Naive thymus-derived CD8-positive, alpha-beta T cell (primary cell): ENCODE measurements at places on chromosomes 13 and 19.

DNA sequence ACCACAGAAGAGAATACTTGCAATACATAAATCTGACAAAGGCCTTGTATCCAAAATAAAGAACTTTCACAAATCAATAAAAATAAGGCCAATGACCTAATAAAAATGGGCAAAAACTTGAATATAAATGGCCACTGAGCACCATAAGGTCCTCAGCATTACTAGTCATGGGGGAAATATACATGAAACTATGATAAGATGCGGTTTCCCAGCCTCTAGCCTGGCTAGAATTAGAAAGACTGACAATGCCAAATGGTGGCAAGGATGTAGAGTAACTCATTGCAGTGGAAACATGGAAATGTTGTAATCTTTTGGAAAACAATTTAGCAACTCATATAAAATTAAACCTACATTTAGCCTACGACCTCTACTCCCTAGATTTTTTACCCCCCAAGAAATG, 227.1 kb downstream of the GGACT start:
- no peak for DNase-seq

GRCh38 chr13:39044536-39044935, 6.3 kb downstream of the NHLRC3 start:
- DNase-seq, result no peak

DNA sequence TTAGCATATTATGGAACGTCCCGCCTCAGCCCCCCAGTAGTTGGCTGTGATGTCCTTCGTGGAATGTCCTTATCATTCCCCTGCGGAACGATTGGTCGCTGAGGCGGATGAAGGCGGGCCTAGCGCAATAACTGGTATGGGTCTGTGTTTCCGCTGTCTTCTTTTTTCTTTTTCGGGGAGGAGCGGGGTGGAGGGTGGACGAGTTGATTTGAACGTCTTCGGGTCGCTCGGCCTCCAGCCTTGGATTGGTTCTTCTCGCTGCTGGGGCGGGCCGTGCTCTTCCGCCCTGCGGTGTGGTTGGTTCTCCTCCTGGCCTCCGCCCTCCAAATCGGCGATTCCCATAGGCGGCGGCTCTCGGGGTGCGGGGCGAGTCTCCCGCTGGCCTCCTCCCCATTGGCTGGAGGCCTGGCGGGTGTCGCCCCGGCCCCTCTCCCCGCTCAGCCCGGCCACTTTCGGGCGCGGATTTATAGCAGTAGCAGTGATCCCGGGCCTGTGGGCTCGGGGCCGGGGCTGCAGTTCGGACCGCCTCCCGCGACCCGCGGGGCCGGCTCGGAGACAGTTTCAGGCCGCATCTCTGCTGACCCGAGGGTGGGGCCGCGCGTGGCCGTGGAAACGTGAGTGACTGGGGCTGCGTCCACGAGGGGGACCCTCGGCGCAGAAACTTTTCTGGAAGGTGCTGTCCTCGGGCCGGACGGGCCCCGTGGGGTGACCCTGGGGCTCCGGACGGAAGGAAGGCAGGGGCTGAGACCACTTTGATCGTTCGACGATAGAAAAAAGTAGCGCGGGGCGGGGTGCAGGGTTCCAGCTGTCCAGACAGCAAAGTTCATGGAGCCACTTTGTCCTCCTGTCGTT, 2.1 kb downstream of the ING1 start:
- DNase-seq, result peak; percentile 91

DNA sequence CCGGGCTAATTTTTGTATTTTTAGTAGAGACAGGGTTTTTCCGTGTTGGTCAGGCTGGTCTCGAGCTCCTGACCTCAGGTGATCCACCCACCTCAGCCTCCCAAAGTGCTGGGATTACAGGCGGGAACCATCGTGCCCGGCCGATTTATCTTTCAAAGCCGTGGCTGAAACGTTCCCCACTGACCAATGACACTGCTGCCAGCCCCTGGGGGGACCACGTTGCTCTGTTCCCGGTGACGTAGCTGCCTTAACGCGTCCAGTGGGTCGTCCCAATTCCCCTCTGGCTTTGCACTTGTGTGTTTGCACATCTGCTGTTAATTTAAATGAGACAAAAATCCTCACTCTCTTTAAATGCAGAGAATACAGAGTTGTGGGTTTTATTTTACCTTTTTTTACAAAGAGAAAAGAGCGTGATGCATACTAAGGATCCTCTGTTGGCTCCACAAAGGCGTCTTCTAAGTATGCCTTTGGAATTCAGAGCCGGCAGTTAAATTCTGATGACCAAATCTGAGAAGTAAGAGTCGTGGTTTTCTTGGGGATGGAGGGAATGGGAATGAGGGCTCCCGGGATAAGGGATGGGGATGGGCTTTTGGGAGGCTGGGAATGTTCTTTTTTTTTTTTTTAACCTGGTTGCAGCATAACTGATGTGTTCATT, 18.6 kb upstream of the LMTK3 start:
- DNase-seq, result no peak

DNA sequence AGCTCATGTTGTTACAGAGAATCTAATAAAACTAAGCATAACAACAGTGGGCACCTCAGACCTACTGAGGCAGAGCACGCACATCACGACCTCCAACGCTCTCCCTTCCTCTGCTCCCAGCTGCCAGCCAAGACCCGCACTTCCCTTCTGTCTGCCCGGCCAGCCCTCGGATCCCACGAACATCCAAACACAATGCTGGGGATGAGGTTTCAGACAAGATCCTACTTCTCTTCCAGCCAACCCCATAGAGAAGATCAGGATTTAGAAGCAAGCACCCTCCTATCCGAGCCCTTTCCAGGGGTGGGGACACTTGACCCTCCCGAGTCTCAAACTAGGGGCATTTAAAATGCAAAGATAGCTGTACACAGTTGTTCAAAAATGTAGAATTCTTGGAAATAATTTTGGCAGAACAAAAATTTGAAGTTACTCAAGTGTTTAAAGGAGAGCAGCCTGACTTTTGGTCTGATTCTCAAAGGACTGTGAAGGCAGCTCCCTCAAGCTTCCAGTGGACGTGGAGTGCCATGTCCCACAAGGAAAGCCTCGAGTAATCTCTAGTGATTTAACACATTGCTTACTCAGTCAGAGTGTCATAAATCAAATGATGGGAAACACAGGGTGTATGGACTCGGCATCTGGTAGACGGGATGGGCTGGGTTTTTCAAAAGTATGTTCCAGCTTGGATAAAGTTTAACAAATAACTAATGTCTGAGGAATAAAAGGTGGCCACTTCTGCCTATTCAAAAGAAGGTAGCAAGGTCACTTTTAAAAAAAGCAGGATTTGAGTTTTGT, 32.8 kb downstream of the ANKRD10 start:
- DNase-seq, result no peak

DNA sequence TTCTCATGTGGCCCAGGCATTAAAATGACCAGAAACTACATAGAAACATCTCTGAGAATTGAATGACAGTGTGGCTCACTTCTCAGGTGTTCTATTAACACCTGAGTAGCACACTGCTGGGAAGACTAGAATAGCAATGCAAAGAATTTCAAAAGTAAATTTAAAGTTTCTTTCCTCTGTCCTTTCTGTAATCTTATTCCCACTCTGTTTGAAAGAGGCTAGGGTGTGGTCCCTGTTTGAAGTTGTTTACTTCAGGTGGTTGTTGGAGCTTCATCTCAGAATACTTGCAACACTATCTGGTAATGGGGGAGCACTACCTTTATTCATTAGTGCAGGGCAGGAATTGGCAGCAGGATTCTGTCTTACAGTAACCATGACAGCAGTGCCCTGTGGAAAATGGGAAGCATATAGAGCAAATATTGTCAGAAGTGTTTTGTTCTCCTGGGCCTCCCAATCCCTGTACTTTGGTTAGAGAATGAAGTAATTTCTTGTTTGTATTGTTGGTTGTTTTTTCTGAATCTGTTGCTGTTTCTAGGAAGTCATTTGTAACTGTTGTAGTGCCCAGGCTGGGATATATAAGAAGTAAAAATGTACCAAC, 1210.2 kb upstream of the ATXN8OS start:
- no peak for DNase-seq

DNA sequence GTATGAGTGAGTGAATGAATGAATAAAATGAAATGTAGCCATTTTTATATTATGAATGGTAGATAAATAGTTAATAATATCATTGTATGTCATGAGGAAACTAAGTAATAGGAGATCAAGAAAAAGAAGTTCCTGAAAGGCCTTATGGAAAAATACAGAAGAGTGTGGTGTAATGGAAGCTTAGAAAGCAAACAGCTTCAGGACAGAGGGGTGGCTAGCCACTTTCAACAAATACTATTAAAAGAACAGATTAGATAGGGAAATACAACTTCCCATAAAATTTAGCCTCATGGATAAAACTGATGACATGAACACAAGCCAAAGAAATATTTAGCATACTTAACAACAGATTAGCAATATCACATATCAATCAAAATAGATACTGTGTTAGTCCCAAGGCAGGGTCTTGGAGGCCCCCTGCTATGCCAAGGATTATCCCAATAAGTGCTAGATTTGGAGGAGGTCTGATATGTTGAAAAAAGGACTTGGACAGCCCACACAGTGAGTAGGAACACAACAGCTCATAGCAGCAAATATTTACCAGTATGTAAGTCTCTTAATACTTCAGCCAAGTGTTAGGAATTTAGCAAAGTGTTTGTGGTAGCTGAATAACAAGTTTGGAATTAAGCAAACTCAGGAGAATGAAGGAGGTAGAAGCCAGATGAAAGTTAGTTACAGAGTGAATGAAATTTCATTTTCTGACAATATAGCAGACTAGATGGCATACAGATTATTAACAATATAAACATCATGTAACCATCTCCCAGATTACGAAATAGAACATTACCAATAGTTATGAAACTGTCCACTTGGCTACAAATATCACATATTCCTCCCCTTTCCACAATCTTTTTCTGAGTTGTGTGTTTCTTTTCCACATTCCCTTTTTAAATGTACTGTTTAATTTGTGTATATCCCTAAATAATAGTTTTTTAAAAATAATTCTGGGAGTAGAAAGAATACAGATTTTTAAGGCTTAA, 1632.0 kb downstream of the PCDH9 start:
- DNase-seq, result no peak

DNA sequence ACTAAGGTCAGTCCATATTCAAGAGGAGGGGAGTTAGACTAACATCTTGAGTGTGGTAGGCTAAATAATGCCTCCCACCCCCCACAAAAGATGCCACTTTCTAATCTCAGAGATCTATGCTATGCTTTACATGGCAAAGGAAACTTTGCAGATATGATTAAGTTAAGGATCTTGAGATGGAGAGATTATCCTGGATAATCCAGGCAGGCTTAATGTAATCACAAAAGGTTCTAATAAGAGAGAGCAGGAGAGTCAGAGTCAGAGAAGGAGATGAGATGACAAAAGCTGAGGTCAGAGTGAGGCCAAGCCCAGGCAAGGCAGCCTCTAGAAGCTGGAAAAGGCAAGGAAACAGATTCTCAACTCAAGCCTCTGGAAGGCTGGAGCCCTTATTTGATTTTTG, 1011.6 kb downstream of the PCDH9 start:
- no peak for DNase-seq

DNA sequence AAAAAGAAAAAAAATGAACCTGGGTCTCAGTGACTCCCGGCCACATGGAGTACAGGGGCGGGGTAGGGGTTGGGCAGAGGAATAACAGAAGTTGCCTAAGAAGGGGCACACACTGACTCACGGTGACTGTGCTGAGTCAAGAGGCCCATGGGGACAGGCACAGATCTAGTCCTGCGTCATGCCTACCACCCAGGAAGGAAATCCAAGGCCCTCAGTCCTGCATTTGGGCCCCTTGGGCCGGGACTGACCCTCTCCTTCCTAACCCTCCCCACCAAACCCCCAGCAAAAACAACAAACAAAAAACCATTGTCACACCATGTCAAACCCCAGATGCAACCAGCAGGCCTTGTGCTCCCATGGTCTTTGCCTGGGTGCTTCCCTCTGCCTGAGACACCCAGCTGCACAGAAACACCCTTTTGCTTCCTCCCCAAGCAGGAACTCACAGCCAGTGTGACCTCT, 9.6 kb upstream of the NOTCH3 start:
- DNase-seq, result no peak

- no peak for DNase-seq
Measured at GRCh38 chr13:99007414-99007986, 29.6 kb upstream of the DOCK9 start.

DNA sequence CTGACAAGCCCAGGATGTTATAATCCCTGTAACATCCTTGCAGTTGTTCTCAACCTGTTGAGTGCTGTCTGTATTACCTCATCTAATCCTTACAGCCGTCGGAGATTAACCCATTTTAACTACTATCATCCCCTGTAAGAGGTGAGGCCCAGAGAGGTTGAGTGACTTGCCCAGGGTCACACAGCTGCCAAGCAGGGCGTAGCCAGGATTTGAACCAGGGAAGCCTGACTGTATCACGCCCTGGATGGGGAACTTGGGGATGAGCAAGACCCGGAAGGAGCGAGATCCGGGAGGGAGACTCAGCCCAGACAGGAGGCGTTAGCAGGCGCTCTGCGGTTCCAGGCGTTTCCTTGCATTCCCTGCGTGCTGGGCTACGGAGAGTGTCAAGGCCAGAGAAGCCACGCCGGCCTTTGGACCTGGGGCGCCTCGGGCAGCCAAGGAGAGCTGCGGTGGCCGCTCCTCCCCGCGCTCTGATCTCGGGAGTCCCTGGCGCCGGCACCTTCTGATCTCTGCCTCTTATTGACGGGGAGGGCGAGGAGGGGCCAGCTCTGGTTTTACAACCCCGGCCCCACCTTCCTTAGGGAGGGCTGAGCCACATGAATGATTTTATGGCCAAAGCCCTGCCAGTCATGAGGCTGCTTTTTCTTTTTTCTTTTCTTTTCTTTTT, 6.2 kb downstream of the SULT2B1 start:
- DNase-seq, result no peak

- peak; percentile 53 for DNase-seq
Measured at GRCh38 chr19:5170329-5170745, 170.3 kb downstream of the PTPRS start.

- DNase-seq, result peak; percentile 57
Measured at GRCh38 chr19:6516018-6516658, 14.0 kb upstream of the TUBB4A start.

DNA sequence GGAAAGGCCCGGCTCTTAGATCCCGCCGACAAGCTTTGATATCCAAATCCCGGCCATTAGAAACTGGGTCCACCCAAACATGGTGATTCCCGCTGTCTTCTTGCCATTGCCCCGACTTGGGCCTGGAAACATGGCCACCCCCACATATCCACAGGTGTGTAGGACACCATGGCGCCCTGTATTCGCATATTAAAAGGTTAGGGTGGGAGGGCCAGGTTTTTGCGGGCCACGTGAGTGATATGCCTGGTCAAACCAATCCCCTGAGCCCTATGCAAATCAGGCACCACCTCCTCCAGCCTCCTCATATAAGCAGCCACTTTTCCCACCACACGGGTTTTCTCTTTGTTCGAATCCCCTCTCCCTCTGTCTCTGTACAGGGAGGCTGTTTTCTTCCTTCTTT, 766.4 kb downstream of the UQCRFS1 start:
- no peak for DNase-seq

GRCh38 chr19:16660763-16661479, at the start of gene TMEM38A:
Gene TMEM38A, plus strand, starts transcription at chr19:16661139. Its CDS starts 79 bp downstream, at chr19:16661218.
- peak; percentile 39 for DNase-seq

DNA sequence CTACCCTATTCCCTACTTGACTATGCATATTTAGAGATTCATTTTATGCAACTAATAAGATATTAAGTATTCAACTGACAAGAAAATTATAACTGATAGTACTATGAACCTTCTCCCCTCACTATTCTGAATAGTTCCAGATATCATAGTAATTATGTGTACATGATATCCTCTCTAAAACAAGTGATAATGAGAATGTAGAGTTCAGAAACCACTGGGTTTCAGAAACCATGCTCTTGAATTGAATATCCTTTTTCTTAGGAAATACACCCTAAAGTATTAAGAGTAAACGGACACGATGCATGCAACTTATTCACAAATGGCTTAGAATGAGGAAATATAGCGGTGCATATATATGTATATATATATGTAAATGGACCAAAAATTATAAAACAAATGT, 160.9 kb downstream of the TBC1D4 start:
- DNase-seq, result no peak

- no peak for DNase-seq
Measured at GRCh38 chr19:38700902-38701454, 43.3 kb downstream of the CAPN12 start.
